ENCODE measurements at places on chromosomes 16 and 17.
A peak's percentile ranks its signal among the peaks of the same experiment; 100 is the strongest.

DNA sequence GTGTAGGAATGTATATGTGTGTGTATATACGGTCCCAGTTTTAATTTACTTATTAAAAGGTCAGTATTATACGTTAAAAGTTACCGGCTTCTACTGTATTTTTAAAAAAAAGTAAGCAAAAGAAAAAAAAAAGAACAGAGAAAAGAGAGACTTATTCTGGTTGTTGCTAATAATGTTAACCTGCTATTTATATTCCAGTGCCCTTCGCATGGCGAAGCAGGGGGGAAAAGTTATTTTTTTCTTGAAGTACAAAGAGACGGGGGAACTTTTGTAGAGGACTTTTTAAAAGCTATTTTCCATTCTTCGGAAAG, 1.6 kb downstream of the NOG start:
- no peak for DNase-seq

- no peak for DNase-seq
Measured at GRCh38 chr17:80594431-80595269, 50.0 kb downstream of the RPTOR start.

- DNase-seq = no peak
Measured at GRCh38 chr16:3086596-3087242, 12.4 kb downstream of the ZSCAN10 start.

DNA sequence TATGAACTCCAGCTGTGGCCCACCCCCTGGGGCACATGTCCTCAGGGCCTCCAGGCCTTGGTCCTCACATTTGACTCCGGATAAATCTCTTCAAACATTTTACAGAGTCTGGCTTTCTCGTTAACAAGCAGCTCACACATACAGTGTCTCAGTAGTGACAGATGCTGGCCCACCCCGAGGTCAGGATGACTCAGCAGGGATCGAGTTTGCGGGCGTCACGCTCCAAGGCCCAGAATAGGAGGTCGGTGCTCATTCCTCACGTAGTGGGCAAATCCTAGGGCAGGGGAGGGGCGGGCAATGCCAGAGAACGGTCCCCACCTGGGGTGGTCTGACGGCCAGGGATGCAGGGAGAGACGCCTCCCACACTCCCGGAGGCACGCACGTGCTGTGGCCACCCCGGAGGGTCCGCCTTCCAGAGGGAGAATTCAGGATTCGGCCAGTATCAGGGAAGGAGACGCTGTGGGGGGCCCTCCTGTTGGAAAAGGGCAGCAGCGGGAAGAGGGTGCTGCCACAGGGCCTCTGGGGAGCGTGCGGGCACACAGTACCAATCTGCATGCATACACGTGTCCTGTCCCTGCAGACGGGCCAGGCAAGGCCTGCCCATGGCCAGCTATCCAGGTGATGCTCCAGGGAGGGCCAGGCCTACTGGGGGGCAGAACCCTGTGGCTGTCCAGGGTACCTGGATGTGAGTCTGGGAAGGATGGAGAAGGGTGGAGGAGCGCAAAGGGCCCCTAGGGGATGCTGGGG, 8.6 kb downstream of the SLC7A5 start:
- no peak for DNase-seq

- no peak for DNase-seq
Measured at GRCh38 chr16:58415003-58415402, 22.7 kb downstream of the GINS3 start.

DNA sequence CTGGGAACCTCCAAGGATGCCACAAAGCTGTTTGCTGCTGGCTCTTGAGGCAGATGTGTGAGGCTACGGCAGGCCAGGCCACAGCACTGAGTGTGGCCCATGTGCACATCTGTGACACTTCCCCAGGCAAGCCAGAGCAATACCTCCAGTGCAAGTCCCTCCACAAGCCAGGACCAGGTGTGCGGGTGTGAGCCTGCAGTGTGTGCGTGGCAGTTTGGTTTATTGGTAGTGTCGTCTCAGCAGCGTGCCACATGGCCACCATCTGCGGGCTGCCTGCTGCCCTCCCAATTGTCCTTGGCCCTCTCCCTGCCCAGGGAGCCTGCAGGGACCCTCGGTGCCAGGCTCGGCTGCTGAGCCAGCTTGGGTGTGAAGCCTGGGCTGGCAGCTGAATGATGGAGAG, 9.9 kb upstream of the SREBF1 start:
- no peak for DNase-seq

DNA sequence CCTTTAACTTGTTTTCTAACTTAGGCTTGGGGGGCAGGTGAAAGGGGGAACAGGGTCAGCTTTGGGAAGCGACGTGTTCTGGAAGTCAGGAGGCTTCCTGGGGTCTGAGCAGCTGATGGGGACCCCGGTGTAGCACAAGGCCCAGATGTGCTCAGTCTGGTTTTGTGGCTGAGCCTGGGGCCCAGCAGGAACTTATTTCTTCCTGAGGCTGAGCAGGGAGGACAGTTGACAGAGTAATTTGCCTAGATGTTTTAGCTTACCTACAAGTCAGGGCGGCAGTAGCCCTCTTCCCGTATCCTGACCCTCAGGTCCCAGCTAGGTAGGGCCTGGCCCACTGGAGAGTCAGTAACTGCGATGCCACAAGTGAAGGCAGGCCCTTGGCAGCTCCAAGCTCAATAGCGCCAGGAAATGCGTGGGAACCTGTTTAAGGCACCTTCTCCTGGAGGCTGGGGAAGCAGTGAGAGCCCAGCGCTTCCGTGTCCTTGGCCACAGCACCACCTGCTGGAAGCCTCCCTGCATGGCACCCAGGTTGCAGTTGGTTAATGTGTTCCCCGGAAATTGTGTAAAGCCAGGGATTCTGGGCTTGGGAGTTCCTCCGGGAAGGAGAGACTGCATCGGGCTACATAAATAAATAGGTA, 5.2 kb downstream of the CCR7 start:
- peak; percentile 93 for DNase-seq

DNA sequence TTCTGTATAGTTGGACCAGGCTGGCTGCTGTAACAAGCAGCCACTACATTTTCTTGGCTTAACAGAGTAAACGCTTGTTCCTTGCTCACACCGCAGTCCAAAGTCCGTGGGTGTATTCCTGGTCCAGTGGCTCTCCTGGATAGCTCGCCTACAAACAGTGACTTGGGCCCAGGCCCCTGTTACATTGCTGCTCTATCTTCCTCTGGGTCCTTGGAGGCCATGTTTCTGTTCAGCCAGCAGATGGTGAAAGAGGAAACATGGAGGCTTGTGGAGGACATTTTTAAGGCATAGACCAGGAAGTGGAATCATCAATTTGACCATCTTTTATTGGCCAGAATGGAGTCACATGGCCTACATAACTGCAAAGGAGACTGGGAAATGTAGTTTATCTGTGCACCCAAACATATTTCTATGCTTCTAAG, 55.1 kb downstream of the ATP2C2 start:
- peak; percentile 1 for DNase-seq

- no peak for DNase-seq
Measured at GRCh38 chr16:24347556-24347955, 91.4 kb downstream of the CACNG3 start.

- peak; percentile 94 for DNase-seq
Measured at GRCh38 chr17:38749223-38750043, 1.3 kb upstream of the PCGF2 start.

DNA sequence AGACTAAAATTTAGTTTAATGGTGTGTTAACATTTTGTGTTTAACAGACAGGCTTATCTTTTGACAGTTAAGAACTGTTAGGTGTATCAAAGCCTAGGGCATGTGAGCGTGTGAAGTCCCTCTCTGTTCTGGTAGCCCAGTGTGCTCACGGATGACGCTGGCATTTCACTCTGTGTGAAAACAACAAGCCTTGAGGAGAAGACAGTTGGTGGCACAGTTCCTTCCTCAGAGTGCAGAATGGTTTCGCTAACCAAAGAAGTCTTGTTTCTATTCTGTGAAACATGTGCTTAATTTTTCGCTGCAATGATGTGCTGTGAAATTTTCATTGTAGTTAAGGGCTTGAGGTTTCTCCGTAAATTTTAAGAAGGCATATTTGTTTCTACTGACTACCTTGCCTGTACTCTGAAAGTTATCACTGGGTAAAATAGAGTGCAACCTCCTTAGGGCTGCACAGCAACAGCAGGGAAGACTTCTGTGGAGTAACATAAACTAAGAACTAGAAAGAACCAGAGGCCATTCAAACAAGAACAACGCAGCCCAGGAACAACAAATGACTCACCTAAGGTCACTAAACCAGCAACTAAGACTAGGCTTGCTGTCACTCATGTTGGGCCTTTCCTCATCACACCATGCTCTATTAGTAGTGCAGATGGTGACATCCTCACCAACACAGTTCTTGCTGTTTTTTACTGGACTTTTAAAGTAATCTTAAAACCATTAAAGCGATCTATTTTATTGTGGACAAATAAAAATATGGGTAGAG, 33.4 kb downstream of the BRD7 start:
- no peak for DNase-seq

- DNase-seq = no peak
Measured at GRCh38 chr17:64448665-64449512, at the start of gene MILR1. Gene MILR1 (plus strand): TSS chr17:64449115. CDS start chr17:64449169, 54 bp downstream.

DNA sequence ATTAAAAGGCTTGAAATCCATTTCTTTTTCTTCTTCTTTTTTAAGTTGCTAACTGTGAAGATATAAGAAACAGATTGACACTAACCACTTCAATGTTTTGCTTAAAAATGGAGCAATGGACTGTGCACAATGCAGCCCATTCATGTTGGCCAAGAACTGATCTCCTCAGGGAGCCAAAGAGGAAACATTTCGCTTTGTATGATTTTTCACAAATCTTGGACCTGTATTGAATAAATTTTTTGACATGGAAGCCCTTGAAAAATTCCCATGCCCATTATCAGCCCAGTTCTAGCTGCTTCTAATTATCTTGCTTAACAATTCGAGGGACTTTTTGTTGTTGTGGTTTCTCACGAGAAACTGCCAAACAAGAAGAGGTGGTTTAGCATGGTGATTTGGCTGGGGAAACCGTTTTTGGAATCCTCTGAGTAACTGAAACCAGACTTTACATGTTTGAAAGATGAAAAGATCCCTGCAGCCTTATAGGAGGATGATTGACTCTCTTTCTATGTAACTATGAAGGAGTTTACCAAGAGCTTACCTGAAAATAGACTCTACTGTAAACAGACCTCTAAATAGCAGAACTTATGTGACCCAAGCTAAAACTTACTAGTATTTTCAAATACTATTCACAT, 1389.4 kb upstream of the GOT2 start:
- no peak for DNase-seq

- DNase-seq = no peak
Measured at GRCh38 chr16:19138601-19139000, 24.8 kb downstream of the ITPRIPL2 start.

GRCh38 chr17:8408371-8408770, 10.7 kb upstream of the RNF222 start:
- no peak for DNase-seq

- DNase-seq = no peak
Measured at GRCh38 chr16:12589676-12590075, 214.0 kb downstream of the CPPED1 start.

- DNase-seq = no peak
Measured at GRCh38 chr16:5841974-5842373, 744.4 kb upstream of the EEF2KMT start.

DNA sequence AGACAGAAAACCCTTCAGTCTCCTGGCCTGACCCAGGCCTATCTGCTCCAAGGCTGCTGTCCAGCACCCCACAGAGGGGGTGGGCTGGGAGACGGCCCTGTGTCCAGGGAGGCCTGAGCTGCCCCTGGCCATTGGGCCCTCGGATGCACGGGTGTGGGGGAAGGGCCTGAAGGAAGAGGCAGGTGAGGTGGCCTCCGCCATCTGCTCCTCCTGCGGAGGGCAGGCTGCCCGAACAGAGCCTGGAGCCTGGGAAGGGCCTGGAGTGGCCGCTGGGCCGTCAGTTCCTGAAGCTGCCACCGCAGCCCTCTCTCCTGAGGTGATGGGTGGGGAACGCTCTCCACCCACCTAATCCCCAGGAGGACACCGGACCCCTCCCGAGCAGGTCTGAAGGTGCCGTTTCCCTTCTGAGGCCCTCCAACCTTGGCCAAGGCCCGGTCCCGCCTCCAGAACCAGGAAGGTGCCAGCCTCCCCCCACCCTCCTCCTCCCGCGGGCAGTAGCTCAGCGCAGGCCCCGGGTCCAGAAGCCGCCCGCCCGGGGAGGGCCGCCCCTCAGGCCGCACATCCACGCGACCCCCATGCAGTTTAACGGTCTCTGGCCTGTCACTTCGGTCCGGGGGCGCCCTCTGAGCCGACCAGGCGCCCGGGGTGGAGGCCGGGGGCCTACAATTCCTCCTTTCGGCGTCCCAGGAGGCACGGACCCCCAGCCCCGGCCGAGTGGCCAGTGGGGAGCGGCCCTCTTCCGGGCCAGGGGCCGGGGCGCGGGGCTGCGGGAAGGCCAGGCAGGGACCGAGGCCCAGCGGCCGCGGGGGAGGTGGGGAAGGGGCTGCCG, 835 bp downstream of the FBXL16 start:
- no peak for DNase-seq

GRCh38 chr16:77993111-77993985, 29.0 kb upstream of the CLEC3A start:
- DNase-seq = no peak

DNA sequence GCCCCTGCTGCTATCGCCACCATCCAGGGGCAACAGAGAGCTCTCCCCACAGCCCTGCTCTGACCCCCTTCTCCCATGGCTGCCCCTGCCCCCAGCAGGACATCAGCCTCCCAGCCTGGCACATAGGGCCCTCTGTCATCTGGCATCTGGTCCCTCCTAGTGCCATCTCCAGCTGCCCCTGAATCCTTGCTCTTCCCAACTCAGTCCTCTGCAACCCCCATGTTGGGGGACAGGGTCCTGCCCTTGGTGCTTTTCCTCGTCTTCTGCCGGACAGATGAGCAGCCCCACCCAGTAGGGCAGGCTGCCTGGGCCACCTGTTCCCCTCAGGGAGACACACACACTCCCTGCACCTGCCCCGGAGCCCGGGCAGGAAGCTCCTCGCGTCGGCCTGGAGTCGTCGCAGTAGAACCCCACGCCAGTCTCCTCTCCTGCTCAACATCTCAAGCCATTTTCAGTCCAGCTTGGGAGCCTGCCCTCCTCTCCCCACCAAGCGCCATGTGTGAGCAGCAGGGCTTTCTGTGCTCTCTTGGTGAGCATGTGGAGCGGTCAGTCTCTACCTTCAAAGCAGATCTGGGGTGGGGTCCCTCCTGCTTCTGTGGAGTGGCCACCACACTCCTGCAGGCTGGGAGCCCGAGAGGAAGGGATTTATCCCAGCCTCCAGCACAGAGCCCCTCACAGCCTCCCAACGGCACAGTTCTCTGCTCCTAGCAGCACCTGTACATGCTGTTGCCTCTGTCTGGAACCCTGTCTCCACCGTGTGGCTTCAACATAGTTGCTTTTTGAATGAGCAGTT, 28.2 kb downstream of the TNFRSF13B start:
- no peak for DNase-seq

DNA sequence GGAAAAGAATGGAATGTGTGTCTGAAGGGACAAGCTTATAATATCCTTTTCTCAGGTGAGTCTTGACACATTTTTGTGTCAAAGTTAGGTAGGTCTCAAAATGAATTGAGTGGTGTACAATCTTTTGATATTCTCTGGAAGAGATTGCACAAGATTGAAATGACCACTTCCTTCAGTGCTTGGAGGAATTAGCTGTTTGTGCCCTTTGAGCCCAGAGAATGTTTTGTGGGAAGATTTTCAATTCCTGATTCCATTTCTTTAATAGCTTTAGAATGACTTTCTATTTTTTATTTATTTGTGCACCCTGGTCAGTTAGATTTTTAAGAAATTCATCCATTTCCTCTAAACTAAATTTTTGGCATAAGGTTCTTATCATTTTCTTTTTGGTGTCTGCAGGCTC, 1.6 kb upstream of the CCL13 start:
- DNase-seq = no peak

Measured in upper lobe of right lung (tissue), 1 donor.